Activated T-cell treated with anti-CD3 and anti-CD28 coated beads for 1 hour (primary cell): ENCODE measurements at places on chromosomes 6 and 20.

DNA sequence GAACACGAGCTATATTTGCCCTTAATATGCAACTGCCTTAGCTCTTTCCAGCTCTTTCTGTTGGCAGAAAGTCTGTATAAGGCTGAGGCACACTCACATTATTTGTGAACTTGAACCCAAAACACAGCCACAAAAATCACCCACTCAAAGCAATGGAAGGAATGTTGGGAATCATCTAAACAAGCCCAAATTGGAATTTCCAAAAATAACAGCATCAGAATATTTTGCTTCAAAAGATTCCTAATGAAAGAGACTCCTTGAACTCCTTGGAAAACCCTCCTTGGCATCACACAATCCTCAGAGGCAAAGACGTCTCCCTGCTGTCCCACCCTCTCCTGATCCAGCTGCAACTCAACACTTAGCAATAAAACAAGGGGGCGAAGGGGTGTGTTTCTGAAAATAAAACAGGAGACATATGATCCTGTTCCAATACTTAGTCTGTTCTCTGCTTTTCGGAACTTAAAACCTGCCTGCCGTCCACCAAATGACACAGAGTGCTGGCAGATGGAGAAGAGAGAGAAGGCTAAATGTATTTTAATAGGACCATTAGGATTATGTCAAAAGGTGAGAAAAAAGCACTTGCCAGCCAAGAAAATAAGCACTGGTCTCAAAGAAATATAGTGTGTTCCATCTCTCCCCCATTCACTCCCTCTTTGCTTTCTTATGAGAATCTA is 320.7 kb upstream of the JARID2 start:
- no peak for DNase-seq

DNA sequence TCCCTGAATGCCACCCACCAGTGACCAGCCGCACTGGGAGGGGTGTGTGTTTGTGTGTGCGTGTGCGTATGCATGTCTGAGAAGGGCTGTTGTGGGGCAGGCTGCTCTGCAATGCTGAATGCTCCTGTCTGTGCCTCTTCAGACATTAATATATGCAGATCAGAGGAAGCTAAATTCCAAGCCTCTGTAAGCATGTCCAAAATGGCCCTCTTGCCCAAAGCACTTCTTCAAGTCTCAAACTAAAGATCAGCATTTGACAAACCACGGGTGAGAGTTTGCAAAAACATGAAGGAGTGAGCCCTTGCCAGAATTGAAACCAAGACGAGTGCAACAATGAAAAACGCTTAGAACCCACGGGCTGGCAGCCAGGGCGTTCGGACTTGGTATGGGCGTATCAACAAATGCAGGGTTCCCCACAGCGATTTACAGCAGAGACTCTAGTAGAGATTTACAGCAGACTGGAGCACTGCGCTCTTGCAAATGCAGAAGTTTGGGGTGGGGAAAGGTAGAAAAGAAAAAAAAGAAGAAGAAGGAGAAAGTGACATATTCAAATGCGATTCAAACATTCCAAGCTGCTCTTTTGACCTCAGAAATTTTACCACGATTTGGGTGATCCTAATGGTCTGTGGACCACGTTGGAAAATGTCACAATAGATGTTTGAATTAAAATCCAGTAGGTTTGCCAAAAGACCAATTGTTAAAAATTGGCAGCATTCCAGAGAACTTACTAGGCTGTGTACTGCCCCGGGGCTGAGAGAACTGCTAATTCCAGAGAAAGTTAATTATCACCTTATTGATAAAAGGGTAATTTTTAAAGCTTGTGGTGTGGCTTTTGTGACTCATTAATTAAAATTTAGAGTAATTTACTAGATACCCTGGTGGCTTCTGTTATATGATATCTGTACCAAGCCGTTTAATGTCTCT is 3.5 kb downstream of the SCML4 start:
- DNase-seq = peak; percentile 33

GRCh38 chr20:16580147-16580546 is 6.9 kb upstream of the KIF16B start:
- DNase-seq = no peak

GRCh38 chr6:33577718-33578117 is 2.4 kb downstream of the BAK1 start:
- no peak for DNase-seq

DNA sequence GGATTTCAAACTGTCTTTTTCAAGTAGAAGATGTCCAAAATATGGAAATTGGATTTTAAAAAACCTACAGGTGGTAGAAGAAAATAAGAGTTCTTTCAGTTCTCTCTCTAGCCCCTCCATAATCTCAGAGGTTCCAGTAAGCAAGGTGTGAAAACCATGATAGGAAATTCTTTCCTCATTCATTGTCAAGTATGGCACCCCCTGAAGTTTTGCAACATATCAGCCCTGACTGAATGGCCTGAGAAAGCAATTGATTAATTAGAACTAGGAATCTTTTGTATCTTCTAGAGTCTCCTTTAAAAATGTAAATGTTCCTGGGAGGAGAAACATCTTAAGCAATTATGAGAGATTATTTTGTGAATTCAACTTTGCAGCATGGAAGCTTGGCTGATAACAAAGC is 198.7 kb upstream of the STXBP5 start:
- DNase-seq = no peak
